ENCODE measurements at places on chromosomes 12 and 14.

- no peak for DNase-seq
Observed at GRCh38 chr14:74218462-74218861, 20.8 kb upstream of the VSX2 start.

GRCh38 chr12:12786706-12787601, 1.5 kb downstream of the APOLD1 start:
- peak; percentile 75 for DNase-seq

DNA sequence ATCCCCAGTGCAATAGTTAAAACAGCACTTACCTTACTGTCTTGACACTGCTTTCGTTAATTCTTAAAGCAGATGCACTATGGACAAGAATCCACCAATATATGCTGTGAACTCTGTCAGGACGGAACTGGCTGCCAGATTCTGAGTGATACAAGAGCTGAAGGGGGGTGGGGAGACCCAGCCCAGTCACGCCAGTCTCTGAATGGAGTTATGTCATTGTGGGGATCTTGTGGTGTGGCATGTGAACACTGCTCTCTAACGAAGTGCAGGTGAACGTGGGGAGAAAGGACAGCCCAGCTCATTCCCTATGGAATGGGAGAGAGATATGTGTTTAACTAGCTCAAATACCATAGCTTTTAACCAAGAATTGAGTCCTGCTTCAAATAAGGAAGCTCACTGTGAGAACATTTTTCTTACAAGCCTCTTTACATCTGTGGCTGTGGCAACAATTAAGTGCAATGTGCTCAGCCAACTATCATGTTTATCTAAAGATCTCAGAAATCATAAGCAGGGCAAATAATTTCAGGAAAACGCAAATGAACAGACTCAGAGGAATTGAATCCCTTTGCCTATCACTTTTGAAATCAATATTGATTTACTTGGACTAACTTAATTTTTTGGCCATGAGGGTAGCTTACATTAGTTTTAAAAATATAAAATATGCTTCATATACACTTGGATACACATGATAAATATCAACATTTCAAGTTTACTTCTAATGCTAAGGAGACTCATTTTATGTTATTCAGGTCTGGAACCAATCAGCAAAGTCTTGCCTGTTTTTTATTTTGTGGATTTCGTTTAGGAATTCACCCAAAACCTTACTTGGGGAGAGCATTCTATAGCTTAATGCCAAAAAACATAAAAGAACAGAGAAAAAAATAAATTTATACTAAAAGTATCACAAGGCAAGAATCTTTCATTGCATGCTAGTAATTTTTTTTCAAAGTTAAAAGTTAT, at the start of gene LUM:
TSS of gene LUM (minus strand) at position 129 of the 960 bp plus-strand sequence. CDS start 2,515 bp downstream, outside the sequence.
- DNase-seq = no peak

- DNase-seq = no peak
Observed at GRCh38 chr12:126668538-126668937, 1598.4 kb upstream of the TMEM132C start.

DNA sequence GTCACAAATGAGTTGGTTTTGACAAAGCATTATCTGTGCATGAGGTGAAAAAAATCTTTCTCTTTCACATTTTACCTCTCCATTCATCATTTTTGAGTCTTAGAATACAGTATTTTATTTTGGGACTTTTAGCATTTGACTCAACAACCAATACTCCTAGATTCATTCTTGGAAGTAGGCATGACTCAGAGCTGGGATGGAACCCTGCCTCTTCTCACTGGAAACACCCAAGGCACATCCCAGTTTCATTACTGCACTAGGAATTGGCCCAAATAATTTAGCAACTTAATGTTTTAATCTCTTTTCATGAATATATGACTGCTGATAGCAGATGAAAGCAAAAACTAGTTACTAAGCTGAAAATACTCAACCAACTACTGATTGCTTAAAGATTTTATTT, 3.3 kb upstream of the PDZRN4 start:
- DNase-seq = no peak

GRCh38 chr14:89370381-89370780, 46.7 kb downstream of the FOXN3 start:
- DNase-seq = no peak

- DNase-seq = no peak
Observed at GRCh38 chr12:73180734-73181133, 908.6 kb downstream of the TRHDE start.

GRCh38 chr14:59739794-59740193, 130.8 kb downstream of the RTN1 start:
- DNase-seq = no peak

DNA sequence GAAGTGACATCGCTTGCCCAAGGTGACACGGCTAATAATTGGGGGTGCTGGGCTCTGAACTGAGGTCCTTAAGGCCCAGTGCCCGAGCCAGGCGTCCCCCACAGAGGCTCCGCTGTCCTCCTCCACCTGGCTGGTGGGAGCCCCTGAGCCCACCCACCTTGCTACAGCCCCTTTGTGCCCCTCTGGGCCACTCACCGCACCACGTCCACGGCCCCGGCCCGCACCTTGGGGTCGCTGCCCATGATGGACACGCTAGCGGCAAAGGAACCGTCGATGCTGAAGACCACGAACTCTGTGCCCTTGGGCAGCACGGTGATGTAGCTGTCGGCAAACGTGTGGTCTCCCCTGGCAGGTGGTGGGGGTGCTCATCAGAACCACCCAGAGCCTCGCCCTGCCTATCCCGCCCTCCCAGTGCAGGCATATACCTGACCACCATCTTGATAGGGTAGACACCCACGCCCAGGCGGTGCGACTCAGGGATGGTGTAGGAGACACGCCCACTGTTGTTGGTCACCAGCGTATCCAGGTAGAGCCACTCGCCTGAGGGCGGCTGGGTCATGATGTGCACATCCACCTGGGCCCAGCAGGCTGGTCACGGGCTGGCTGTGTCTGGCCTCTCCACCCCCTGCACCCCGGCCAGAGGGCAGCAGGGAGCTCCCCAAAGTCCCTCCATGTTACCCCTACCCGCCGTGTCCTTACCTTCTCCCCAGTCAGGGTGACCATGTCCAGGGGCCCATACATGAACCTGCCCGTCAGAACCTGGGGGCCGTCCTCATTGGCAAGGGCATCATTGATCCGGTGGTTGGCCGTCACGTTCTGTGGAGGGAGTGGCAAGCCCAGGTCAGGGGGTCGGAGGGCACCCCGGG, 6.8 kb downstream of the ARL6IP4 start:
- no peak for DNase-seq

- no peak for DNase-seq
Observed at GRCh38 chr12:75690296-75690955, 179.0 kb upstream of the KRR1 start.

DNA sequence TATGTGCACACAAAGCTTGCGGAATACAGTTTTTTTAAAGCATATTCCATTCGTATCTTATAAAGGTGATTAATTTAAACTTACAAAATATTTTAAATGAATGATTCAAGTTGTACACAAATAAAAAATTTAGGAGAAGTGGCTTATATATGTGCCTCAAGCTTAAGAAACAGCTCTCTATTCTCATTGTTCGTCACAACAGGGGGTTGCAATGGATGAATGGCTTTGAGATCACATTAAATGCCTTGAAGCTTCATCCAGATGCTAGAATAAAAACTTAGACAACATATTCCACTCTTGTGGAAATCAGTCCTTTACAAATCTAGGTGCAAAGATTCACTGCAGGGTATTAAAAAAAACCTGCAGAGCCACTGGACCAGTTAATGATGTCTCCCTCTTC, 303.9 kb upstream of the LRFN5 start:
- DNase-seq = no peak

- DNase-seq = no peak
Observed at GRCh38 chr12:54142114-54142475, 46.7 kb downstream of the SMUG1 start.

DNA sequence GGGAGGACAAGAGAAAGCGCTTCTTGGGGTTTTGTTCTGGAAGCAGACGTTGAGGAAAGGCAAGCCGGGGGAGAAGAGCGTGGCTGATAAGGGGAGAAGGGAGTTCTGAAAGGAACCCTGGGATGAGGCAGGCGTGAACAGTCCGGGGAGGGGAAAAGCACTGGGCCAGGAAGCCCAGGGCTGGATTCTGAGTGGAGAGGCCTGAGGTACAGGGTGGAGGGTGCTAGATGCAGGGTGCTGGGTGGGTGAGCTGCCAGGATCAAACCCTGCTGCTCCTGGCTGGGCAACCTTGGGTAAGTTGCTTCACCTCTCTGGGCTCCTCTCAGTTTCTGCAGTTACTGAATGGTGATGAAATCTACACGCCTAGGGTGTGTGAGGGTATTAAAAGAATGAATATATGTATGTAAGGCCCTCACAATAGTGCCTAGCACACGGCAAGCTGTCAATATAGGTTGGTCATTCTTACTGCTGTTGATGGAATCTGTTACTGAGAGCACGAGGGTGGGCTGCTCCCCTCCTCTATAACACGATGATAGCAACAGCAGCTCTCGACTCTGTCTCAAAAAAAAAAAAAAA, 138.5 kb downstream of the RBM19 start:
- DNase-seq = no peak

GRCh38 chr12:62347922-62348650, 87.9 kb downstream of the USP15 start:
- no peak for DNase-seq

DNA sequence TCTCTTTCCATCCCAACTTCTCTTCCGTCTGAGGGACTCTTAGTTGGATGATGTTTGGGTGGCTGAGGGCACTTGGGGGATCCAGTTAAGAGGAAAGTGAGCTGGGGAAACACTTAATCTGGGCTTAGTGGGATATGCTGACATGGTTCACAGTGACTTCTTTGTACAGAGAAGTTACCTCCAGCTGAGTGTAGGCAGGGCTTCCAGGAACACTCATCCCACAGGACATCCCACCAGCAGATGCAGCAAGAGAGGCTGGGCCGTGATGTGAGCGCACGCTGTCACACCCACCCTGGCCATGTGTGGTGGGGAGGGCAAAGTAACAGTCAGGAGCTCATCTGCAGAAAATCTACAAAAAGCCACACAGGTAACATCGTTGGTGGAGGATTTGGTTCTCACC, 832 bp upstream of the CACNA2D4 start:
- DNase-seq = no peak

GRCh38 chr12:69023840-69024239, 90.9 kb upstream of the CPM start:
- no peak for DNase-seq

DNA sequence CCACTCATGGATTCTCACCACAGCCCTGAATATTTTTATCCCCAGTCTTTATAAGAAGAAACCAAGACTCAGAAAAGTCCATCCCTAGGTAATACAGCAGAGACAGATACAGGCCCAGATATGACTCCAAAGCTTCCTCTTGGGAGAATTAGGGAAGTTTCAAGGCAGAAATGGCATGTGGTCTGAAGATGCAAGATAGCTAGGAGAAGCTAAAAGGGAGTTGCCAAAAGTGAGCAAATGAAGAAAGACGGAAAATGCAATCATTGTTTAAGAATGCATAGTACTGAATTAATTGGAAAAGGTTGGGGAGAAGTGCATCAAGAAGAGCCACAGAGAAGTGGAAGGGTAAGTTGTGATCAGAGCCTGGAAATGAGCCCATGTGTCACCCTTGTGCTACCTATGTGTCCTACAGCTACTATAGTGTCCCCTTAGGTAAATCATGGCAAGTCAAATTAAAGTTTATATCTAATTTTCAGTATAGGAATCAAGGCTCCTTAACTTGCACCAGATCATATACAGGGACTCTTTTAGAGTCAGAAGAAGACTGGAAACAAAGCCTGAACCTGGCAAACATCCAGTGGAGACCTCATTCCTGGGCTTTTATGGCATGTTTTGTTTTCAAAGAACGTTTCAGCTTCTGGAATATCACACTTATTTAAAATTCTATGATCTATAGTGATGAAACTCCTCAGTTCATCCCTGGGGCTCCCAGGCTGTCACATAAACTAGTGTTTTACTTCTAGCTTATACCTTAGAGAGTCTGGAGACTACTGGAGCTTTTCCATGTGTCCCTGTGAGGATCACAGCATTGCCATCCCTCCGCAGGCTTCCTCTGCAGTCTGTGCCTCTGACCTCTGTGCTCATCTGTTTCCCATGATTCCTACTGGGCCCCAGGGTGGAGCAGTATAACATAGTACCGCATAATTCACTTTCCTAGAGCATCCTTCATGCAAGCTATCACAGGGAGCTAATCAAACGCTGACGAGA, 189.0 kb upstream of the CDKN3 start:
- DNase-seq = no peak

DNA sequence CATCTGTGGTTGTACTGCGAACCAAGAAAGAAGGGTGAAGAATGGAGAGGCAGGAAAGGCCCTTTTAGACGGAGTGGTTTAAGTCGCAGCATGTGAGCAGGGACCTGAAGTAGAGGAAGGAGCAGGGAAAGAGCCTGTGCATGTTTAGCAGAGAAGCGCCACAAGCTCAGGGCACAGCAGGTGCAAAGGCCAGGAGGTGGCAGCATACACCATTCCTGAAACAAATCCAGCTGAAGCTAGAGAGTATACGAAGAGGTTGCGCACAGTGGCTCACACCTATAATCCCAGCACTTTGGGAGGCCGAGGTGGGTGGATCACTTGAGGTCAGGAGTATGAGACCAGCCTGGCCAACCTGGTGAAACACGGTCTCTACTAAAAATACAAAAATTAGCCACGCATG, 49.9 kb downstream of the HELB start:
- DNase-seq = no peak

- DNase-seq = no peak
Observed at GRCh38 chr12:128586451-128587029, 237.2 kb downstream of the SLC15A4 start.

- no peak for DNase-seq
Observed at GRCh38 chr12:6074427-6074826, 50.0 kb downstream of the VWF start.

GRCh38 chr12:108449478-108449877, 65.6 kb upstream of the FICD start:
- DNase-seq = no peak

GRCh38 chr14:24693983-24694382, 60.0 kb upstream of the GZMB start:
- DNase-seq = no peak
